ENCODE measurements at places on chromosomes 12 and 14.

DNA sequence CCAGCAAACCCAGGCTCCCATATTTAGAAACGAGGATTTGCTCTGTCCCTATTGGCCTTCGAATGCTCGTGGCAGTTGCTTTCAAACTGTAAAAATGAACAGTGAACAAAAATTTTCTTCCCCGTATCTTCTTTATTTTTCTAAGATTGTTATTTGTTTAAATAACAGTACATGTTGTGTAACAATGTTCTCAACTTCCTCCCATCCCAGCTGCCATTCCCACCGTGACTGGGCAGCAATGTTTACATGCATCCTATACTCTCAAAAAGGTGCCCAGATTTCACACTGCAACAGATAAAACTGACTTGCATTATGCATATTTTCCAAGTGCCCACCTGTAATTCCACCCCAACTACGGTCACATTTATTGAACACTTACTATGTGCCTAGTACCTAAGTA is 12.8 kb downstream of the VCPKMT start:
- DNase-seq, result no peak

DNA sequence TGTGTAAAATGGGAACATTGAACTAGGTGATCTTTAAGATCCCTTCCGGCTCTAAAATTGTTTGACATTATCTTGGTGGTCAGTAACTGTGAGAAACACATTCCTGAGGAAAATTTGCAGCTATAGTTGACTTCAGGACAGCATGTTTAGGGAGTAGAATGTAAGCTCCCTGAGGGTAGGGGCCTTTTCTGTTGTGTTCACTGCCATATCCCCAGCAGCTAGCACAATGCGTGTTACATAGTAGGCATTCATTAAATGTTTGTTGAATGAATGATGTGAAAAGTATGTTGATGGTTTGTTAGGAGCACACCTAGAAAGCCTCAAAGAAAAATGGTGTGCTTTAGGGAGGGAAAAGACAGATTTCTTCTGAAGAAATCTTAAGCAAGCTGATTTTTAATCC is 38.5 kb upstream of the KCNMB4 start:
- no peak for DNase-seq

GRCh38 chr14:98925354-98926040 is 346.5 kb downstream of the BCL11B start:
- DNase-seq, result no peak

GRCh38 chr14:50612806-50613205 is 52.9 kb downstream of the ATL1 start:
- DNase-seq, result no peak

- DNase-seq, result no peak
Measured at GRCh38 chr12:11906286-11906935, 164.3 kb upstream of the BCL2L14 start.

GRCh38 chr14:100033347-100034075 is 31.7 kb upstream of the EVL start:
- no peak for DNase-seq

GRCh38 chr12:63318933-63319332 is 167.9 kb upstream of the AVPR1A start:
- no peak for DNase-seq

DNA sequence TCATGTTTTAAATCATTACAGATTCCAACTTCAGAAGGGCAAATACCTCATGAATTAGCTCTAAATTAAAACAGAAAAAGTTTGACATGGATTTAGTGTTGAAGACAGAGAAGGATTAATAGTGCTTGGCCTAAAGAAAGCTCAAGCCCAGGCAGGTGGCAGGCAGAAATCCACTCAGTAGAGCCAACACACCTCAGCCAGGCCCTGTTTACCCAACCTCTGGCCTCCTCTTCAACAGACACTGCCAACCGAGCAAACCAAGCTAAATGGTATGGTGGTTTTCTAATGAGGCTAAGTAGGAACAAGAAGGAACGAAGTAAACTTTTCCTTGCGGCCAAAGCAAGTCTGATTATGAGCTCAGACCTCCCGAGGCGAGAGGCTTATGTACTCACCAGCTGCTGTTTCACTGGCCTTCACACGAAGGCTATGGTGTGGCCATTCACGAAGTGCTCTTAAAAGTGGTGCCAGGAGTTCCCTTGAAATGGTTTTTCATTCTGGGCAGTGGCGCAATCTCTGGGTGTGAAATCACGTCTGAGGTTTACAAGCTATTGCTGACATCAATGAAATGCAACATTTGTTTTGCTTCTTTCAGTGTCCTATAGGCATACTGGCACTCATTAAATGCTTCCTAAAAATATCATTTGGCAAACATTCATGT is 124.1 kb upstream of the LGR5 start:
- no peak for DNase-seq

DNA sequence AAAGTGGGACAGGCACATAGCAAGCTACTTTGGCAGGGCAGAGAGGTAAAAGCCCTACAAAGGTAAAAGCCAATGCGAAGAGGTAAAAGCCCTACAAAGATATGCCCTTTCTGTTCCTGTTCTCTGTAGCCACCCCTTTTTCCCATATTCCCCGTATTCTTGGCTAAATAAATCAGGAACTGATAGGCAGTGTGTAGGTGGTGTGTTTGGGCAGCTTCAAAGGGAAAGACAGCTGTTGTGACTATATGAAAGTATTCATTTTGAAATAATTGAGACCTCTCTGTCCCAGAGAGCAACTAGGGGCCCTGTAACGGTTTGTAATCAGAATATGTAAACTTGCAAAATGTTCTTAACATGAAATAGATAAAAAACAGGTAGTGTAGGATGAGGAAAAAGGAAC is 11.3 kb upstream of the SLC41A2 start:
- DNase-seq, result no peak

DNA sequence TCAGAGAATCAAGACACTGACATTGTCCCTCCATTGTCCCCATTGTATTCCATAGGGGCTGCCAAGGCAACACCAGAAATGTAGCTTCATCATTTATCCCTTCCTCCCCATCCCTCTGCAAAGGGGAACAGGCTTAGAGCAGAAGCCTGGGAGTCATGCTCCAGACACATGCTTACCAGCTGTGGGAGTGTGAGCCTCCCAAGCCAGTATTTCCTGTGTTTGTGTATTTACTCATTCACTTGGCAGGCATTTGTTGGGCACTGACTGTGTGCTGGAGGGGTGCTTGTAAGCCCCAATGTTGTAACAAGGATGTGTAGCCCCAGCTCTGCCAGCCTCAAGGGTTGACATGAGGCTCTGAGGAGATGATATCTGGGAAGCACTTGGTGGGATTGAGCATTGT is 46.0 kb upstream of the TCL1A start:
- peak; percentile 32 for DNase-seq

- no peak for DNase-seq
Measured at GRCh38 chr14:35861204-35861868, 35.2 kb downstream of the BRMS1L start.

DNA sequence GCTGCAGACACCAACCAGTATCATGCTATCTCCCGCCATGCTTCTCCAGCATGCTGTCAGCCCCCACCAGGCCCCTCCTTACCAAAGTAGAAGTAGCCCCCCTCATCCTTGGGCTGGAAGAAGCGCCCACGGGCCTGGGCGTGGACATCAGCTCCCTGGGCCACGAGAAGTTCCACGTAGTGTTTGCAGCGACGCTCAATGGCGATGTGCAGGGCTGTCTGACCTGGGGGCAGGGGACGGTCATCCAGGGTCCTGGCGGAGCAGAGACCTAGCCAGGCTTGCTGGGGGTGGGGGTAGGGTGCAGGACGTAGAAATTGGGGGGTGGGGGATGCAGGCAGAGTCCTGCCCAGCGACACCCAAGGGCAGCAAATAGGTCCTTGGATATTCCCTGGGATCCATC is 32.7 kb downstream of the TRPV4 start:
- DNase-seq, result no peak

GRCh38 chr12:68113644-68114043 is 45.9 kb downstream of the IFNG start:
- DNase-seq, result no peak

DNA sequence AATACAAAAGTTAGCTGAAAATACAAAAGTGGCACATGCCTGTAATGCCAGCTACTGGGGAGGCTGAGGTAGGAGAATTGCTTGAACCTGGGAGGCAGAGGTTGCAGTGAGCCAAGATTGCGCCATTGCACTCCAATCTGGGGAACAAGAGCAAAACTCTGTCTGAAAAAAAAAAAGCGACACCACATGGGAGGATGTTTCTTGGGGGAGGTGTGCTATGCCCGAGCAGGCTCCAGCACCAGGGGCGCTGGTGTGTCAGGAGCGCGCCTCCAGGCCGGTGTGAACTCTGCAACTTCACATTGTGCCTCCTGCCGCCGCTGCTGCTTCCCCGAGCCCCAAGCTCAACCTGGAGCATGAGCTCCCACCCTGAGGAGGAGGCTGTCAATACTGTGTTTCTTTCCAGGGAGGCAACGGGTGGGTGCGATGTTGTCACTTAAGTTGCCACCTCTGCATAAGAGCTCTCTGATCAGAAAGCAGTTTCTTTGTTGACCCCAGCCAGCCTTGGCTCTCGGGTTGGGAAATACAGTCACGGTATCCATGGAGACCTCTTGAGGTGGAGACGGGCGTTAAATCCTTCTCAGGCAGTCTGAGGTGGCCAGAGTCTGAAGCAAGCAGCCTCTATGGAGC is 18.9 kb downstream of the DEGS2 start:
- DNase-seq, result no peak

DNA sequence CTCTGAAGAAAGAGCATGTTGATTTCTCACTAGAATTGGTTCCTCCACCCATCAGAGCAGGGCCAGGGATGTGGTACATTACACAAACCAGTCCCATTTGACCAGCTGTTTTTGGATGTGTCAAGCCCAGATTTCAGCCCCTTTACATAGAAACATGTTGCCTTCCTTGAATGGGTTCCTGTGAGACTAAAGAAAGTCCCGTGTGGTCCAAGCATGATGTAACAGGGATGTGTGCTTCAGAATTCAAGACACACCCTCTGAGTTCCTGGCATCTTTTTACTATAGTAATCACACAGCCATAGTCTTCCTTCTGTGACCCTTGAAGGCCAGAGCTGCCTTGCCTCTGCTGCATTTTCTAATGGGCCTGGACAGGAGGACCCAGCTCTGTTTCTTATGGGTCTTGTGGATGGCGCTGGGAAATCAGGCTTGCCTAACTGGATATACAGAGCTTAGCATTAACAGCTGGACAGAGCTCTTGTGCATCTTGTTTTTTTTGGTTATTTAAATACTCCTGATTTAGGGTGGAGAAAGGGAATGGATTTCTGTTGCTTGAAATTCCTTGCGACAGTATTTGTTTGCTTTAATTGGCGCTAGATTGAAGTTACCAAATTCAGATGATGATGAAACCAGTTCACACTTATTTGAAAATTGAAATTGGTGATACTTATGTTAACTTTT is 341.0 kb downstream of the ZFP36L1 start:
- no peak for DNase-seq

DNA sequence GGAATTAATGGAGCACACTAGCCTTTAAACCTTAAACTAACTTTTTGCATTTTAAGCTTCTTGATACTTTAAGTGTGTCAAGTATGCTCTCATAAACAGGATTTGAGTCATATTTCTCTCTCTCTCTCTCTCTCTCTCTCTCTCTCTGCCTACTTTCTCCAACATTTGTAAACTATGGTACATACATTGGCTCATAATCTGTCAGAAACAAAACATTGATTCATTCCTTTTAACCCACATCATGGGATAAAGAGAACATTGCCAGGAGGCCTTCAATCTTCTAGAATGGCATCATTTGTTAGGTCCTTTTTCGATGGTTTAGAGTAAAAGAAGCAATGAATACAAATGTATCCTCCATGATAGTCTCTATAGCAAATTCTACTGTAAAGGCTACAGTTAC is 81.6 kb upstream of the RERGL start:
- no peak for DNase-seq

- no peak for DNase-seq
Measured at GRCh38 chr14:35386673-35387125, 17.9 kb downstream of the NFKBIA start.

- DNase-seq, result no peak
Measured at GRCh38 chr12:12903642-12904609, 12.6 kb downstream of the GPRC5A start.

DNA sequence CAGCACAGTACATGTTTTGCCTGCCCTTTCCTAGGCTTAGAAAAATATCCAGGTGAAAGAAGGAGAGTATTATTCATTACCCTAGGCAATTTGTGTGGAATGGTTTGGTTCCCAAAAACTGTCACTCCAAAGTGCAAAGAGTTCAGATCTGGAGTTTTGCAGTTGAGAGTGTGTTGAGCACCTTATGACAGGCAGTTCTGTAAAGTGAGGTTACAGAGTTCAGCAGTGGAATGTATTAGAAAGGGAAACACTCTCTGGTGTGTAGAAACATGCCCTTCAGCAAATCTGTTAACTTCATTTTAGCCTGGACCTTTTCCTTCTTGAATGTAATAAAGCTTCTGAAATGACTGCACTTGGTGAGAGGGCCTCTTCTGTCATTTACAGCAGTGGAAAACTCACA is 154.0 kb upstream of the SSTR1 start:
- no peak for DNase-seq

GRCh38 chr12:69481133-69481532 is 10.9 kb downstream of the FRS2 start:
- no peak for DNase-seq

DNA sequence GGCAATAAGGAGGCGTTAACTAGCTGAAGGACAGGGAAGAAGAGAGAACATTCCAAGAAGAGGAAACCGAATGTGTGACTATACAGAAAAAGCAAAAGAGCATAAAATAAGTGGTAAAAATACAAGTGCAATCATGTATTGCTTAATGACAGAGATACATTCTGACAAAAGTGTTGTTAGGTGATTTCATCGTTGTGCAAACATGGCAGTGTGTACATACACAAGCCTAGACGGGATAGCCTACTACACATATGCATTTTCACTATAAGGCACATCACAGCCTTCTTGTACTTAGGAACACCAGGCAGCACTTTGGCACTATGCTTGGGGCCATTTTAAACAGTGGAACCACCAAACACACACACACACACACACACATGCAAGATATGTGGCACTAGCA is 299.3 kb downstream of the BCAT1 start:
- DNase-seq, result no peak

- peak; percentile 36 for DNase-seq
Measured at GRCh38 chr12:2752676-2753371, 41.9 kb upstream of the FKBP4 start.

GRCh38 chr14:105581551-105582341 is 55.4 kb downstream of the TMEM121 start:
- no peak for DNase-seq

- DNase-seq, result no peak
Measured at GRCh38 chr12:92365333-92365732, 219.7 kb upstream of the BTG1 start.

- DNase-seq, result no peak
Measured at GRCh38 chr12:87119713-87120112, 863.5 kb upstream of the MGAT4C start.

- no peak for DNase-seq
Measured at GRCh38 chr12:13436182-13436581, 239.7 kb downstream of the EMP1 start.

GRCh38 chr12:65845751-65846537 is 21.7 kb downstream of the HMGA2 start:
- DNase-seq, result no peak

- DNase-seq, result no peak
Measured at GRCh38 chr12:1814266-1814665, 6.1 kb upstream of the LRTM2 start.

GRCh38 chr12:78645956-78646355 is 218.6 kb upstream of the SYT1 start:
- peak; percentile 37 for DNase-seq

All from HFF-Myc (cell line).